ENCODE measurements at places on chromosomes 5 and 9.

DNA sequence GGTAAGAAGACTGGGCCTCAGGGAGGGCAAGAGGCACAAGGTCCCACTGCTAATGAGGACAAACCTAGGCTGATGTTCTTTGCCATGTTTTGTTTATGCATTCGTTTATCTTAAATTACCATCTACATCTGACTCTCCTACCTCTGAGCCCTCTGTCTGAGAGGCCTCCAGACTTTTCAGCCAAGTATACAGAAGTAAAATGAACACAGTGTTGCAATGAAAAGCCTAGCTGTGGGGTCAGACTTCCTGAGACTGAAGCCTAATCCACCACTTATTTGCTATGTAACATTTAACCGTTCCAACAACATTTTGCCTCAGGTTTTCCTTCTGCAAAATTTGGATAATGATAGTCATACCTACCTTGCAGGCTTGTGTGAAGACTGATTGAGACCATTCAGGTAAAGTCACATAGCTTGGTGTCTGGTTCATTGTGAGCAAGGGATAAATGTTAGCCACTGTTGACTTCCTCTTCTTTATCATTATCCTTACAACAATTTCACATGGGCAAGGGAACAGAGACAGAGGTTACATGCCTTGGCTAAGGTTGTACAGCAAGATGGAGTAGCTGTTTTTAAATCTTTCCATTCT, 374.9 kb upstream of the CLINT1 start:
- DNase-seq: no peak

- no peak for DNase-seq
Measured at GRCh38 chr5:79746642-79747569, 57.3 kb downstream of the CMYA5 start.

DNA sequence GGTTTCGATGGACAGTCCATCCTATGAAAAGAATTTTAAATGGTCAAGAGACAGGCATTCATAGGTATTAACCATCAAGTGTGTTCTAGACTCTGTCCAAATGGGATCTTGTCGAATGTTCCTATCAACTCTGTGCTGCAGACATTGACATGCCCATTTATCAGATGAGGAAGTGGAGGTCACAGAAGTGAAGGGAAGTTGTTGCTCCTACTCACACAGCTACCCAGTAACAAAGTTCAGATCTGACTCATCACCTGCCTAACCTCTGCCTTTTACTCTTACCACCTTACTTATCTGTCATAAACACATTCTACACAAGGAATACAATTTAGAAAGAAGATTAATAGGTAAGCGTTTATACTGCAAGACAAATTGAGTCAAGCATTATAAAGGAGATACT, 426.2 kb upstream of the BRINP1 start:
- DNase-seq: no peak

DNA sequence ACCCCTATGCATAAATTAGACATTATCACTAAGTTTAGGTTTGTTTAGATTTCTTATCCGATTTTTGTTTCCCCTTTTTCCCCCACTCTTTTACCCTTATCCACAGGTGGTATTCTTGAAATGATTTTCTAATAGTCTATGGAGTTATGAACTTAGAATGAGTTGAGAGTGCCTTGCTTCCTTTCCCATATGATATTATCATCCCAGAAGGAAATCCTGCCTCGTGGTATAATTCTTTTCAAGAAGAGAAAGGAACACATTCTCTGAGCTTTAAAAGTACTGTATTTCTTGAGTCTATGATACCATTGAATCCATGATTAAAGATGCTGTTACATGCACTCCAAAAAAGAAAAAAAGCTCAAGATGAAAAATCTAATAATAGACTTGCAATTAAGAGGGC, 76.9 kb upstream of the ADAMTSL1 start:
- DNase-seq: no peak

DNA sequence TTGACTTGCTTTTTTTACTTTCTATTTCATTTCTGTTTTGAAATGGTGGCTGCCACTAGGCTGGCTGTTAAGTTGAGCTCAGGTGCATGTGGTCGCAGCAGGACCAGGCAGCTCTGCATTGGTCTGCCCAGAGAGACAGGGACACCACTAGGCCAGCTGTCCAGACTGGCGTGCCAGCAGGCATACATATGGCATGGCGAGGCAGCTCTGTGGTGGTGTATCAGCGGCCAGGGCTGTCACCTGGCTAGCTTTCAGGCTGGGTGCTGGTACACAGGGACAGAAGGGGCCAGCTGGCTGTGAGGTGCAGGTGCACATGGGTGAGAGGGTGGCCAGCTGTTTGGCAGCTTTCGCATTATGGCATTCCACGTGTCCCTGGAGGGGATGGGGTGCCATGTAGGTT, 654.0 kb upstream of the ACO1 start:
- no peak for DNase-seq

All from coronary artery (tissue), 2 donors.